ENCODE measurements at places on chromosomes 3 and 15. TPM values are rescaled to one million over a fixed set of nuclear protein-coding genes. Genes with fewer than 3 reads are reported as not detected.
A peak's percentile ranks its signal among the peaks of the same experiment; 100 is the strongest.

- no peak for ATAC-seq
Observed at GRCh38 chr15:92053753-92054316, 200.3 kb downstream of the SLCO3A1 start.

DNA sequence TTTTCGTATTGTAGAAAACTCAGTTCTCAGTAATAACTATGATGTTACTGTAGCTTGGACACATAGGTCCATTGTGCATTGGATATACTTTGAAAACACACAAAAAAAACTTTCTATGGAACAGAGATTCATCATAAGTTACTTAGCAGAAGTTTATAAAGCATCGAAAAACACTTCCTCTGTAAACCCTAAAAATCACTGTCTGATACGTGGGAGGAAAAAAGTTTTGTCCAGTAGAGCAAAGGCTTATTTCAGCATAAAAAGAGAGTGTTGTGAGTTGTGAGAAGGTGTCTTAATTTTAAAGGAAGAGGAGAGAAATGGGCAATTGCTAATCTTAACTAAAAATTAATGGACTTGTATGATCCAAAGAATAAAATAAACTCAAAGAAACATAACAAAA is 64.8 kb downstream of the OSTN start:
- no peak for ATAC-seq

DNA sequence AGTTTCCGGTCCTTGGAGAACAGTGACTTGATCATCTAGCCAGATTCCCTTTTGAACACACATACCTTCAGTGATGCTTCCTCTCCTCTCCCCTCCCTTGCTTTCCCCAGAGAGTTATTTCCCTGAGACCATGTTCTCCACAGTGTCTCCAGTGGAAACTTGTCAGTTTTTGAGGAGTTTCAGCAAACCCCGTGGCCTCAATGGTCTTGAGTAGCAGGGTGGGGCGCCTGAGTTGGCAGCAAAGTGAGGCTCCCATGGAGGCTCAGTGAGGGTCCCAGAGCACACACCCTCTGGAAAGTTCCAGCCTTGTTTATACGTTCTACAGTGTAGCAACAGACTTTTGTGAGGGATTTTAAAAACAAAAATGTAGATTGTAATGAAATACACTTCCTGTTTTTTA is 135.1 kb downstream of the LRRC28 start:
- ATAC-seq, result no peak

GRCh38 chr3:89098964-89099585 is 8.3 kb upstream of the EPHA3 start:
- peak; percentile 65 for ATAC-seq

- no peak for ATAC-seq
Observed at GRCh38 chr3:126146525-126147146, 33.8 kb downstream of the ALDH1L1 start.

TF gene
- 63.3 TPM for total RNA-seq

- ATAC-seq, result no peak
Observed at GRCh38 chr15:62727501-62727900, 315.0 kb upstream of the TPM1 start.

DNA sequence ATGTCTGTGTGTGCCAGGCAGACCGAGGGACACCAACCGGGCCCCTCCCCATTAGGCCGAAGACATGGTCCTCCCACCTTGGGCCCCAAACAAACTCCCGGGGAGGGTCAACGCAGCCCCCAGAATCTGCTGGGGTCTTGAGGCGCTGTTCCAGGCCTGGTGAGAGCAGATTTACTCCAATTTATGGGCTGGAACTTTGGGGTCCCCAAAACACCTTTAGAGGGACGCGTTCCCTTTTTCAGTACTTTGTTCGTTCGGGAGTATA is 2.4 kb downstream of the GATA2 start:
- ATAC-seq, result no peak

GRCh38 chr3:195212033-195212748 is 58.8 kb downstream of the XXYLT1 start:
- no peak for ATAC-seq

DNA sequence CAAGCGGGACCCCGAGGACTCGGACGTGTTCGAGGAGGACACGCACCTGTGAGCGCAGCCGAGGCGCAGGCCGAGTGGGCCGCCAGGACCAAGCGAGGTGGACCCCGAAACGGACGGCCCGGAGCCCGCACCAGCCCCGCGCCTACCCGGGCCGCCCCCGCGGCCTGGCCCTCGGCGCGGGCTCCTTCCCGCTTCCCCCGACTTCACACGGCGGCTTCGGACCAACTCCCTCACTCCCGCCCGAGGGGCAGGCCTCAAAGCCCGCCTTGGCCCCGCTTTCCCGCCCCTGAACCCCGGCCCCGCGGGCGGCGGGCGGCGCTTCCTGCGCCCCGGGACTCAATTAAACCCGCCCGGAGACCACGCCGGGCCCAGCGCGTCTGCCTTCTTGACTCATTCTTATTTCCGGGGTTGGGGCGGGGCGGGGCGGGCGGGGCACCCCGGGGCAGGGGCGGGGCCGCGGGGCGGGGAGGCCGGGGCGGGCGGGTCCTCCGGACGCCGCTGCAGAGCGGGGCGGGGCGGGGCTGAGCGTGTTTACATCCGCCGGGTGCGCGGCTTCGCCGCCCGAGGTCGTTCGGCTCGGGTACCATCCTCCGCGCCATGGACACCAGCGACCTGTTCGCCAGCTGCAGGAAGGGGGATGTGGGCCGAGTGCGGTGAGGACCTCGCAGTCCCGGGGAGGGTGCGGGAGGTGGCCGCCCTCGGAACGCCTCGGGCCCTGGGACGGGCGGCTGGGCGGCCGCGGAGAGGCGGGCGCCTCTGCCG is at the start of gene ABTB1:
Gene ABTB1, plus strand, starts transcription at position 524 of the 762 bp plus-strand sequence. Its CDS starts 74 bp downstream, at position 598.
- peak; percentile 88 for ATAC-seq

ISL2 gene
- not detected for total RNA-seq

- no peak for ATAC-seq
Observed at GRCh38 chr15:70212286-70212962, 114.7 kb upstream of the TLE3 start.

DNA sequence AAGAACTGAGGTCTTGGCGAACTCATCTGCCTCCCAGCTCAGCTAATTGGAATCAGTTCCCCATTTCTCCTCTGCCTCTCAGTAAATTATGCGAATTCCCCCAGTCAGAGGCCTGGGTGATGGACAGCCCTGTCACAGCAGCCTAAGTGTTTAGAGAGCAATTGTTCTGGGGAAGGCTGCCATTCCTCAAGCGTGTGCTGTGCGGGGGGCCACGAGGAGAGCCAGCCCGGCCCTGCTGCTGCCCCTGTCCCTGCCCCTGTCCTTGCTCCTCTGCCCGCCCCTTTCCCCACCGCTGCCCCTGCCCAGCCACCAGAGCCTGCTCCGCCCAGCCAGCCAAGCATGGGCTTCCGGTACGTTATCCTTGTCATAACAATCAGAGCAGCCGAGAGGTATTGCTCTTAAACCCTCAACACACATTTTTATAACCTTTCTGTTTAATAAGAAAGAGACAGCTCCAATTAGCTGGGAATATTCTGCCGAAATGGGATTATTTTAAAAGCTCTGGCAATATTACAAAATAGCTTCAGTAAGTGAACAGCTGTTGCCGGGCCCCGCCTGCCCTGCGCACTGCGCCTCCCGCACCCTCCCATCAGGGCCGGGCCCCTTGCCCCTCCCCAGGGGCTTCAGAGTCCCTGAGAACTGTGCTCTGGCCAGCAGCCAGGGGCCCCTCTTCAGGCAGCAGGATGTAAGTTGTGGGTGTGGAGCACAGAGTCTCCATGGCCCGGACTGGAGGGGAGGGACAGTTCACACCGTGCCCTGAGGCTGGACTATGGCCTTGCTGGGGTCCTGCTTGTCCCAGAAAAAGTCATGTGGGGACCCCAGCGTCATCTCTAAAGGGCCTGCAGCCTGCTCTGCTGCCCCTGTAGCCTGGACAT is 12.4 kb upstream of the CACNA2D2 start:
- ATAC-seq, result no peak

UPK1B gene
- 0.96 TPM for total RNA-seq

DNA sequence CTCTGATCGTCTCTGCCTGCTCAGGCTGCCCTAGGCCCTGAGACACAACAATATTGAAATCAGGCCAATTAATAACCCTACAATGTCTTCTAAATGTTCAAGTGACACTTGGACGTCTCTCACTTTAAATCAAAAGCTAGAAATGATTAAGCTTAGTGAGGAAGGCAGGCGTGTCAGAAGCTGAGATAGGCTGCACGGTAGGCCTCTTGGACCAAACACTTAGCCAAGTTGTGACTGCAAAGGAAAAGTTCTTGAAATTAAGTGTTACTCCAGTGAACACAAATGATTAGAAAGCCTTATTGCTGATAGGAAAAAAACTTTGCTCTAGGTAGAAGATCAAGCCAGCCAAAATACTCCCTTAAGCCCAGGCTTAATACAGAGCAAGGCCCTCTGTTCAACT is 2.2 kb downstream of the HPS3 start:
- ATAC-seq, result no peak

DNA sequence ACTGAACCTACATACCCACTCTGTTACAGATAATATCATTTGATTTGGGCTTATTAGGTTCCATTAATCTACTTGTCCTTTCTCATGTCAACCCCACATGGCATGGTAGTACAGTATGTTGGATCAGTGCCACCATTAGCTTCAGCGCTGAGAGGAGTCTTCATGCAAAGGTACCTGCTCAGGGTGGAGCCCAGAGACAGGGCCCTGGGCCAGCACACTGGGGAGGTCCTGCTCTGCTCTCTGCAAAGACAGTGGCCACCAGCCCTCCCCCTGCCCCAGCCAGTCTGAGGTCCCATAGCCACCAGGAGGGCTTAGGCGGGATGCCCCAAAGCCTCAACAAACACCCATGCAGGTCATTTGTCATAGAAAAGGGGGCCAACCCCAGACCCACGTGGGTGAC is 71.0 kb downstream of the ATP10A start:
- no peak for ATAC-seq

LAMB2 gene
- total RNA-seq, result 69.7 TPM

DNA sequence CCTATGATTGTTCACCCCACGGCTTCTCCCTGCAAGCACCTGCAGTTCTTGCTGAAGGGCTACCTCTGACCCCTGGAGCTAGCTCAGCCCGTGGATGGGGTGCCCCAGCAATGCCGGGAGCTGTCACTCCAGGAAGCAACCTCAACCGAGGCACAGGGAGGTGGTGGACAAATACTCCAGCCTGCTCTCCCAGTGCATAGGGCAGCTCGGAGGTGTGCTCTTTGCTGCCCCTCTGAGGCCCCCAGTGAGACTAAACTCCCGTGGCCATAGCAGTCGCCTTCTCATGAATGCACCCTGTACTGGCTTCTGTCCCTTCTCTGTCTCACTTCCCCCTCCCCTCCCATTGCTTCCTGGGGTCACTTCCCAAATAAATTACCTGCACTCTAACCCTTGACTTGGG is 48.5 kb downstream of the LINGO1 start:
- ATAC-seq, result no peak

DNA sequence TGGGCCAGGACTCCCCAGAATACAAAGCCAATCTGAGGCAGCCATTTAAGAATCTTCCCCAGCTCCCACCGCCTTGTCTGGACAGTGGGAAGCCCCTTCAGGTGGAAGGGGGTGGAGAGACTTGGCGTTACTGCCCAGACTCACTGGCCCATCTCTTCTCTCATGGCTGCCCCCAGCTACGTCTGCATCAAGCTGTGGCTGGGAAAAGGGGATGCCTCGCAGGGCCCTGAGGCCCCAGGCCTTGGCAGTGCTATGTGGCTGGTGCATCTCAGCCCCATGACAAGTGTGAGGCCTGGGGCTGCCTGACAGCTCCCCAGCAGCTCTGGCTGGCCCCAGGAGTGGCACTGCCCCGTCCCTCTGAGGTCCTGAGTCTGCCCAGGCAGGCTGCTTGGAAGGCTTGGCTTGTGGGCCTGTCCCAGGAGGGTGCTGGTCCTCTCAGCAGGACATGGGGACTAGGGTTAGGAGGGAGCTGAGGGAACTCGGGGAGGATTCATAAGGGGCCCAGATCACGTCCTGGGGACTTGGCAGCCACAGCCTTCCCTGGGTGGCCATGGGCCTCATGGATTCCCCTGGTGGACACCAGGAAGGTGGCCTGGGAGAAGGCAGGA is 20.2 kb upstream of the SLC41A3 start:
- ATAC-seq, result no peak

KBTBD13 gene
- not detected for total RNA-seq

GRCh38 chr3:160291909-160292299 is 66.7 kb downstream of the C3orf80 start:
- no peak for ATAC-seq

- ATAC-seq, result no peak
Observed at GRCh38 chr3:21392526-21392925, 358.5 kb downstream of the ZNF385D start.

BFSP2 gene
- not detected for total RNA-seq

GRCh38 chr15:88920186-88920891 is 7.2 kb upstream of the MFGE8 start:
- peak; percentile 22 for ATAC-seq

MORC1 gene
- not detected for total RNA-seq

SNX4 gene
- 20.3 TPM for total RNA-seq

- ATAC-seq, result peak; percentile 91
Observed at GRCh38 chr15:98177966-98178592, 217.6 kb downstream of the ARRDC4 start.

Data from esophagus mucosa (tissue), 1 donor.